ENCODE measurements at places on chromosomes 1 and 21.

- no peak for DNase-seq
Measured at GRCh38 chr1:101388904-101389546, 152.2 kb downstream of the S1PR1 start.

DNA sequence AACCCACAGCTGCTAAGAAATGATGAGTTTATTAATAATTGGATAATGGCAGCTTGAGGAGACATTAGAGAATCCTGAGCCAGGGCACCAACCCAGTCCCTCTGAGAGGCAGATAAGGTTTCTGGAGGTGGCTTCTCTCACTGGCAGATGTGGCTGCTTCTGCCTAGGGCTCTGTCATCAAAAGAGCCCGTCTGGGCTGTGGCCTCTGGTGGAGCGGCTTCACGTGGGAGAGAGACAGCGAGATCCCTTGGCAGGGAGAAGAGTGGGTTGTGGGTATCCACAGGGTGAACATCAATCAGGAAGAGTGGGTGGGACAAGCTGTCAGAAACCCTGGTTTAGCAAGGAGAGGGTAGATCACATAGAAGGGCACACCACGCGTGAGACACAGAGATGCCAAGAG lies 30.0 kb downstream of the VWA5B1 start:
- no peak for DNase-seq

GRCh38 chr1:165877940-165878556 lies 50.6 kb downstream of the UCK2 start:
- DNase-seq, result no peak

DNA sequence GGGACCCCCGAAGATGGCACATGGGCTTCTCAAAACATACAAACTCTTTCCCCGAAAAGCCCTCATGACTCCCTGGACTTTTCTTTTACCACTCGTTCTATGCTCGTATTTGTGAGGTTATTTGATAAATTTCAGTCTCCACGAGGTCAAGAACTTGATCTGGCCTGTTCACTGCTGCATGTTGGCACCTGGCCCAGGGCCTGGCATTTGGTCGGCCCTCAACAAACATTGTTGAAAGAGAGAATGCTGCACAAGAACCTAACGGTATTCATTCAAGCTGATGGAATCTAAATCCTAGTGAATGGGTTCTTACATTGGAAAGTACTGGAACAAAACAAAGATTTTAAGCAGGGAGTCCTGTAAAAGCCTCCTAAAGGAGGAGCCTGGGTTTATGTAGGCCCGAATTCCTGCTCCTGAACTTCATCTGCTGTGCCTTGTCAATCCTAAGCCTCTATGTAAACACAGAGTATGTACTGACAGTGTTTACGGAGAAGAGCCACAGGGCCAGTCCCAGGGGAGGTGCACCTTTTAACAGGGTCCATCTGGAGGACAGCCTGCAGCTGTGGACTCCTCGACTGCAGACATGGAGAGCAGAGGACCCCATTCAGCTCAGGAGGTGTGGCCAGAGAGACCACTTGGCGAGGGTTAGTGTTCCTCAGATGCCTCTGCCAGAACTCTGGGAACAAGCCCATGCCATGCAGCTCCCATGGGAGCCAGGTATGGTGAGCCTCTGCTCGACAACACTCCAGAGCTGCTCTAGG lies 46.9 kb downstream of the L1TD1 start:
- DNase-seq, result peak; percentile 73

- DNase-seq, result no peak
Measured at GRCh38 chr1:107454791-107455190, 314.0 kb downstream of the NTNG1 start.

- no peak for DNase-seq
Measured at GRCh38 chr1:2829846-2830615, 28.5 kb upstream of the TTC34 start.

- no peak for DNase-seq
Measured at GRCh38 chr1:95604771-95605170, 370.8 kb downstream of the RWDD3 start.

DNA sequence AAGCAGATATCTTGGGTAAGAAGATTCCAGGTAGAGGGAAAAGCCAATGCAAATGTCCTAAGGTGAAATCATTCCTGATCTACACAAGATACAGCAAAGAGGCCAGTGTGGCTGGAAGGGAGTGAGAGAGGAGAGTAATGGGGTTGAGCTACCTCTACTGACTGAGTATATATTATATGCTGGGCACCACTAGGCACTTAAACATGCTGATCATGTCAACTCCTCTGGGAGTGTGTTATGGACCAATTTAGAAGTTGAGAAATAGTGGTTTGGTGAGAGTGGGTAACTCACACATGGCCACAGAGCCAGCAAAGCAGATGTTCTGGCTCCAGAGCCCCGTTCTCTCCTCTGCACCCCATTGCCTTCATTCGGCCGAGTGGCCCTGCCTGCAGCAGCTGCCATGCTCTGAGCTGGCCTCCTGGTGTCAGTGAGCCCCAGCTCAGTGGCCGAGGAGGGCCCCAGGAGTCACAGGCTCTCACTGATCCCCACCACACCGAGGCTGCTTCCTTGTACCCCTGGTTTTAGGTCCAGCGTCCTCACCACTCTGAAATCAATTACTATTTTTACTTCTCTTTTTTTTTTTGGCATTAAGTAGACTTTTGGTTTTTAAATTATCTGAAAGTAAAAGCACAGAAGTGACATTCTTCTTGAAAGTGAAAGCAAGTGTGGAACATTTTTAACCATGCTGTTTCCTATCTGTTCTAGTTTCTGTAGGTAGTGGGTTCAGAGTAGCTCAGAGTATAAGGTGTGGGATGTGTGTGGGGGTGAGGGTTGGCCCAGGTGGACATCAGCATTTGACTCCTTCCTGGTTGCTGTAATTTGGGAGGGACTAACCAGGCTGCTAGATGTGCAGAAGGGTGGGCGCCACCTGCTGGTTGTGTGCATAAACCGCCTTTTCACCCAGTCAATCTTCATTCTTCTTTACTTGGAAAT lies 45.8 kb upstream of the CRNN start:
- peak; percentile 68 for DNase-seq

DNA sequence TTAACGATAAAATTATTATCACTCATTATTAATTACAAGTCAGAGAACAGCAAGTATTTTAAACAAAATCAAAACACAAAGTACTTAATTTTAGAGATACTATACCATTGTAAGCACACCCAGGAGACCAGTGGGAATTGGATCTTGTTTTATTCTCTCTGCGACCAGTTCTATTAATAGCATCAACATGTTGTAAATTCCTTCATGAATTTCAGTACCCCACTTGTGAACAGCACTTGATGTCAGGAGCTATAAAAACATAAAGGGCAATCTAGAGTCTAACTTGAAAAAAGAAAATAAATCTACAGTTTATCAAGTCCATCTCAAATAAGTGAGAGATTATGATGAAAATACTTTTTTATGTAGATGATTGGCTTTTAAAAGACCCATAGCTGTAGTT lies 42.9 kb downstream of the USP24 start:
- no peak for DNase-seq

Data from left lobe of liver (tissue), 2 donors.